ENCODE measurements at places on chromosomes 13 and 19.

DNA sequence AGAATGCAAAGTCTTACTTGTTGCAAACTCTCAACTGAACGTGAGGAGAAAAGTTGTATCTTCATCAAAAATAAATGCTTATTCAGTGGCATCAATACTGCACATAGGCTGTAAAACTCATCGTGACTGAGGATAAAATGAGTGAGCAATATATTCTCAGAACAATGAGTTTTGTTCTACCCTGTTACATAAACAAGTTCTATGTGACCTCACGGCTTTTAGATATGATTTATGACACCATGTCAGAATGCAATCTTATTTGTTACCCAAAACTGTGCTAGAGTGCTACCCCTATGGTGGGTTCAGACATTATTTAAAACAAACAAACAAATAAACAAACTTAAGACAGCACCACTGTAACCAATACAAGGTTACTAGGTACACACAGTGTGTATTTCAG, 55.4 kb downstream of the FOXO1 start:
- no peak for DNase-seq

DNA sequence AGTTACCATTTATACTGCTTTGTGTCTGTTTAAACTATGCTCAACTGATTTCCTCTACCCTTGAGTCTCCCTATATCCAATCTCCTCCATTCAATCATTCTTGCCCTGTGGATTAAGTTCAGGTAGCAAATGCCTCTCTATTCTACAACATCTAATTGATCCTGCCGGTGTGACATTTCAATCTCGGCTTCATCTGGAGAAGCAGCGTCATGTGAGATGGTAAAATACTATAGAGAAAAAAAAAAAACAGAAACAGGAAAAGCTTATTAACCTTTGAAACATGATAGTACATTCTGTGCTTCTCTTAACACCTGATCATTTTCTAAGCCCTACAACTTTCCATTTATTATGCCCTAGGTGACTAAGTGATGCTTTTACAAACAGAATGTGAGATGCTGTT, 89.4 kb downstream of the KCTD12 start:
- DNase-seq: no peak

DNA sequence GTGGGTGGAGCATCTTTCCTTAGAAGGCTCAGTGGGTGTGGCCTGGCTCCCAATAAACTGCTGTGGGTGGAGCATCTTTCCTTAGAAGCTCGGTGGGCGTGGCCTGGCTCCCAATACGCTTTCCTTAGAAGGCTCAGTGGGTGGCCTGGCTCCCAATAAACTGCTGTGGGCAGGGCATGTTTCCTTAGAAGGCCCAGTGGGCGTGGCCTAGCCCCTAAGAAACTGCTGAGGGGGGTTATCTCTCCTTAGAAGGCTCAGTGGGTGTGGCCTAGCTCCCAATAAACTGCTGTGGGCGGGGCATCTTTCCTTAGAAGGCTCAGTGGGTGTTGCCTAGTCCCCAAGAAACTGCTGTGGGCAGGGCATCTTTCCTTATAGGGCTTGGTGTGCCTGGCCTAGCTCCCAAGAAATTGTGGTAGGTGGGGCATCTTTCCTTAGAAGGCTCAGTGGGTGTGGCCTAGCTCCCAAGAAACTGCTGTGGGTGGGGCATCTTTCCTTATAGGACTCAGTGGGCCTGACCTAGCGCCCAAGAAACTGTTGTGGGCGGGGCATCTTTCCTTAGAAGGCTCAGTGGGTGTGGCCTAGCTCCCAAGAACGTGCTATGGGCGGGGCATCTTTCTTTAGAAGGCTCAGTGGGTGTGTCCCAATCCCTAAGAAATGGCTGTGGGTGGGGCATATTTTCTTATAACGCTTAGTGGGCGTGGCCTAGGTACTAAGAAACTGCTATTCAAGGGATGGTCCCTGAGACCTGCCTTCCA, 10.3 kb downstream of the HSH2D start:
- peak; percentile 78 for DNase-seq

- no peak for DNase-seq
These were observed 381.6 kb downstream of the KLF5 start for GRCh38 chr13:73440296-73440895.

DNA sequence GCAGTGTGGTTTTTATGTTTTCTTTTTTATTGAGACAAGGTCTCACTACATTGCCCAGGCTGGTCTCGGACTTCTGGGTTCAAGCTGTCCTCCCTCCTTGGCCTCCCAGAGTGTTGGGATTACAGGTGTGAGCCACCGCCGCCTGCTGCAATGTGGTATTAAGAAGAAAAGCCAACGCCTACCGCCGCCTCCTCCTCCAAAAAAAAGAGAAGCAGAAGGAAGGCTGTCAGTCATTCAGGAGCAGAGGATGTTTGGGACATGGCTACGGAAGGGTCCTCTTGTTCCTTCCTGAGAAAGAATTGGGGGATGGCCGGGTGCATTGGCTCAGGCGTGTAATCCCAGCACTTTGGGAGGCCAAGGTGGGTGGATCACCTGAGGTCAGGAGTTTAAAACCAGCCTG, 1.2 kb downstream of the PPP1R37 start:
- no peak for DNase-seq

- no peak for DNase-seq
These were observed 115.3 kb downstream of the LRCH1 start for GRCh38 chr13:46668302-46668720.

DNA sequence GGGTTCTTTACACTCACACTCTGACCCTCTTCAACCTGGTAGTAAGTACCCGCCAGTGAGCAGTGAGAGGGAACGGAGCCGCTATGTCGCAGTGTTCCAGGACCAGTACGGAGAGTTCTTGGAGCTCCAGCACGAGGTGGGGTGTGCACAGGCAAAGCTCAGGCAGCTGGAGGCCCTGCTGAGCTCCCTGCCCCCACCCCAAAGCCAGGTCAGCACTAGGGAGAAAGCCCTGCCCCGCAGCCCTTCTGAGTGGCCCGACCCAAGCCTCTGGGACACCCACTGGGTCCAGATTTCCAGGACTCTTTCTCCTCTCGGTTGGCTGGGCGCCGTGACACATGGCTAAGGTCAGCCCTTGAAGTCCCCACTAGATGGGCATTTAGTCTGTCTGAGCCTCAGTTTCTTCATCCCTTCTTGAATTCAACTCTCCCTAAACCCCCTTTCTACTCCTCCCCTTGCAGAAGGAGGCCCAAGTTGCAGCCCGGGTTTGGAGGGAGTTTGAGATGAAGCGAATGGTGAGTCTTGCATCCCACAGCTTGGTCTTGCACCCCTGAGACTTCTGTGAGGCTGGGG, 1.9 kb downstream of the OCEL1 start:
- no peak for DNase-seq

DNA sequence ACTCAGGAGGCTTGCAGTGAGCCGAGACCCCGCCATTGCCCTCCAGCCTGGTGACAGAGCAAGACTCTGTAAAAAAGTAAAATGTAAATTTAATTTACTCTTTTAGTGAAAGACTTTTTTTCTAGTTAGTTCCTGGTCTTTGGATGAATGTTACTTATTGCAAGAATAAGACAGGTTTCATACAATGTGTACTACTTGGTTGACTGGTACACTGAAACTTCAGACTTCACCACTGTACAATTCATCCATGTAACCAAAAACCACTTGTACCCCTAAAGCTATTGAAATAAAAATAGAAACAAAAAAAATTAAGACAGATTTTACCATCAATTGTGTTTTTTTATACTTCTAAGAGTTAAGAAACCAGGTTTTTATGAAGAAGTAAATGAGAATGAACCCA, 35.5 kb downstream of the GPALPP1 start:
- no peak for DNase-seq

- no peak for DNase-seq
These were observed 40.7 kb upstream of the ATP11A start for GRCh38 chr13:112648966-112649690.

DNA sequence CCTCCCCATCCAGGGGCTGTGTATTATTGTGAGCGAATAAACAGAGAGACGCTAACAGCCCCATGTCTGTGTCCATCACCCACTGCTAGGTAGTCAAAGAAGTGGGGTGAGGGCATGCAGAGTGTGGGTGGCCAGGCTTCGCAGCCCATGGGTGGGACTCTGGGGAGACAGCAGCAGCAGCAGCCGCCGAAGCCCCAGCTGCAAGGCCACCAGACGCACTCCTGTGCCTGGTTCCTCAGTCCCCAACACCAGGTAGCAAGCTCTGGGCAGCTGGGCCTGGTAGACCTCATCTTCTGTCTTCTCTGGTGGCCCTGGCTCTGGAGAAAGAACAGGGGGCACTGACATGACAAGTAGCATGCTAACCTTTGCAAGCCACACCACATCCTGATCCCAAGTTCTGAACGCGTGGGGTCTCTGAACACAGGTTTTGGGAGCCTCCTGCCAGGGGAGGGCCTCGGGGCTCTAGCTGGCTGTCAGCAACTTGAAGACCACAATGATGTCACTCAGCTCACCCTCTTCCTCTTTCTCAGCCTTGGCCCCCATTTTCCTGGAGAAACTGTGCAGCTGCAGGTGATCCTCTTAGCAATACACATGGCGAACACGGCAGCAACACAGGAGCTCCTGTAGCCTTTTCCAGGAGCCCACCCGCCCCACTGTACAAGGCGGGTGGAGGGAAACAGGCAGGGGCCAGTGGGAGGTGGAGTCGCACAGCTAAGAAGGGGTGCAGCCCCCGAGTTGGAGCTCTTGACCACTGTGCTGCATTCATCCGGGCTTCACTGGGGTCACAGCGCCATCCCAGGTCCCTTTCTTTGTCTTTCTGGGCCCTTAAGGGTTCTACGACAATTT, 5.8 kb downstream of the FUZ start:
- peak; percentile 71 for DNase-seq

DNA sequence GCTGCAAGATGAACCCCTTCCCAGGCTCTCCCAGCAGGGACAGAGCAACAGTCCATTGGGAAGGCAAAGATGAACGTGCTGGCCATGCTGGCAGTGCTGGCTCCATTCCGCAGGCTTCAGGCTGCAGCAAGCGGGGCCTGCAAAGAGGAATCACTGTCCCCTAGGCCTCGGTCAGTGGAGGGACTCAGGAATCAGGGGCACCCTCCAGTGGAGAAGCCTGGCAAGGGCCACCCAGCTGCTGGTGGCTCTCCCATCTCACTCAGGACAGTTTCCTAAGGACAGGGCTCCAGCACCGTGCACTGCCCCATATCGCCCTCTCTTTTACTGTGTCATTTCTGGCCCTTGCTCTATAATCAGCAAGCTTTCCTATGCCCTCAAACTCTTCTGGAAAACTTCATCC, 498.6 kb downstream of the EFNB2 start:
- DNase-seq: no peak

- no peak for DNase-seq
These were observed 39.5 kb downstream of the CERS4 start for GRCh38 chr19:8248348-8249328.

GRCh38 chr19:7442423-7442822, 46.4 kb downstream of the PEX11G start:
- no peak for DNase-seq

GRCh38 chr19:18646535-18647370, 9.9 kb downstream of the KLHL26 start:
- DNase-seq: no peak

GRCh38 chr19:11152318-11153062, 3.1 kb downstream of the SPC24 start:
- DNase-seq: no peak

- no peak for DNase-seq
These were observed 1.1 kb upstream of the MBNL2 start for GRCh38 chr13:97221046-97221445.

DNA sequence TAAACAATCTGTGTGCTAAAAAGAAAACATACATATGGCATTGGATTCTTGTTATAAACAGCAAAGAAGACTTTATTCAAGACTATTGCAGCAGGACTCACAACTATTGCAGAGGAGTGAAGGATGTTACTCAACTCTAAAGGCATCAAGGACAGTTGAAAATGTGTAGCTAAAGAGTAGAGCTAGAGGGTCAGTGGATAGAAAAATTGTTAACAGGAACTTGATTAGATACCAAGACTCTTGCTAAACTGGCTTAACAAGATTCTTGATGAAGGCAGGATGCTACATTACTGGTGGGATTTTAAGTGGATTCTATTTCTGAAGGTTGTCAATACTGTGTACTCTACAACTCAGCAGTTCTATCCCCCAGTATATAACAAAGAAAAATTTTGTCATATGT, 1183.3 kb downstream of the SLITRK1 start:
- no peak for DNase-seq

DNA sequence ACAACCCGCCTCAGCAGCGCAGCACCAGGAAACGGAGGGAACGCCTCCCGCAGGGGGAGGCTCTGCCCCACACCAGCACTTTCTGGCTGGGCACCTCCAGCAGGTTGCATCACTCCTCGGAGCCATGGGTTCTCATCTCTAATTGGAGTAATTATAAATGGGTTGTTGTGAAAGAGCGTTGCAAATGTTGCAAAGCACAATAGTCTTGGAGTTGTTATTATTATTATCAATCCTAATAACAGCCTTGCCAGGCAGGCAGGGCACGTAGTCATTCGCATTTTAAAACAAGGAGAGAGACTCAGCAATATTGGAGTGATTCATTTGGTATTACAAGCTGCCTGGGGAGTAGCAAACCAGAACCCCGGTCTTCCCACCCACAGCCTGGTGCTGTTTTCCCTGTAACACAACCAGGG, 108.6 kb upstream of the GJB6 start:
- no peak for DNase-seq

GRCh38 chr19:49190781-49191180, 33.2 kb downstream of the TRPM4 start:
- no peak for DNase-seq

DNA sequence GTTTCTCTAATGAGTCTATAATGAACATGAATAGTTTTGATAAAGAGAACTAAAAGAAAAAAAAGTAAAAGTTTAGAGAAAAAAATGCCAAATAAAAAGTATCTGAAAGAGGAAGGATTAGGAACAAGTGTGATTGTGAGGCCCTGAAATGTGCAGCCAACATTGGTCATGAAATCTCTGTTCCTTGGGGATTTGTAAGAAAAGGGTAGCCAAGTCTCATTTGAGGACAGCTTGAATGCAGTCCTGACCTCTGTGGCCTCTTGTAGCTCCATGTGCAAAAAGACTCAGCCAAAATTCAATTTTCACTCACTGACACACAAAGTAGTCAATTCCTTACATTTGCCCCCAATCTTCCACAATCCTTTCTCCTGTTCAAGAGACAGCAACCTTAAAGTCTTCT, 167.9 kb downstream of the KLF12 start:
- peak; percentile 74 for DNase-seq

- no peak for DNase-seq
These were observed 24.2 kb upstream of the C13orf46 start for GRCh38 chr13:113997845-113998751.

GRCh38 chr19:1765904-1766799, 12.8 kb downstream of the ONECUT3 start:
- DNase-seq: no peak

DNA sequence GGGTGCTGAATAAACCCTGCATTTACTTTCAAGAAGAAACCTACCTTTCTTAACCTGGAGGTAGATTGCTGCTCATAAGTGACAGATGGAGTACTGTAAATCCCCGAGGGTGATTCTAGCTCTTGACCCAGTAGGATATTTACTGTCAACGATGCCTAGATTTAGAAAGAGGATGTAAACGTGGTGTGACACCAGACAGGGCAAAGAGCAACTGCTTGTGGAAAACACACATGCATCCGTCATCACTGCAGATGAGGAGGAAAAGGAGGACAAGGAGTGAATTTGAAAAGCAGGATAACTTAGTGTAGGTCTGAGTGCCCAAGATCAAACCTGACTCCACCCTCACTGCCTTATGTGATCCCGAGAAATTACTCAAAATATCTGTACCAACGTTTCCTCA, 9.8 kb upstream of the CLN5 start:
- DNase-seq: no peak

All from Karpas-422 (cell line).